ENCODE measurements at places on chromosomes 1 and 21.

DNA sequence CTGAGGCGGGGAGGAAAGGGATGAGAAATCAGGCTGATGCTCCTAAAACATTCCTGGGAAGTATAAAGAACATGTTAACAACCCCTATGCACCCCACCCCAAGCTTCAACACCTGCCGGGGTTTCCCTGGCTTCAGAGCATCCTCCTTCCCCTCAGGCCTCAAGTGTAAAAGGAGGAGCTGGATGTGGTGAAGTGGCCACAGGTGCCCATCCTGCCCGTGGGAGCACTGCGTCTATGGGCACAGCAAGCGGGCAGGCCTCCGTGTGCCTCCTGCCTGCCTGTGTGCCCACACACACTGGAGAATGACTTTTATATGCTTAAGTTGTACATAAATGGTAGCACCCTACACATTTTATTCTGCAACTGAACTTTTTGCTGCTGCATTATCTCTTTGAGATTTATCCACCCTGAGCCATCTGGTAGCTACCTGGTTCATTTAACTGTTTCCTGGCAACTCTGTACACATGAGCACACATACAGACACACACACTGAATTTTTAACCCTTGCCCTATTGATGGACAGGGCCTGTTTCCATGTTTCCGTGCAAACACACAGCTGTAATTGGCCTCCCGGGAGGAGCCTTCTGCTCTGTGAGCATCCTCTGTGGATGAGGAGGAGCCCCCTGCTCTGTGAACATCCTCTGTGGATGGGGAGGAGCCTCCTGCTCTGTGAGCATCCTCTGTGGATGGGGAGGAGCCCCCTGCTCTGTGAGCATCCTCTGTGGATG, 13.4 kb upstream of the FTCD start:
- DNase-seq: no peak

- DNase-seq: no peak
Measured at GRCh38 chr1:46528297-46528955, 23.0 kb downstream of the KNCN start.

DNA sequence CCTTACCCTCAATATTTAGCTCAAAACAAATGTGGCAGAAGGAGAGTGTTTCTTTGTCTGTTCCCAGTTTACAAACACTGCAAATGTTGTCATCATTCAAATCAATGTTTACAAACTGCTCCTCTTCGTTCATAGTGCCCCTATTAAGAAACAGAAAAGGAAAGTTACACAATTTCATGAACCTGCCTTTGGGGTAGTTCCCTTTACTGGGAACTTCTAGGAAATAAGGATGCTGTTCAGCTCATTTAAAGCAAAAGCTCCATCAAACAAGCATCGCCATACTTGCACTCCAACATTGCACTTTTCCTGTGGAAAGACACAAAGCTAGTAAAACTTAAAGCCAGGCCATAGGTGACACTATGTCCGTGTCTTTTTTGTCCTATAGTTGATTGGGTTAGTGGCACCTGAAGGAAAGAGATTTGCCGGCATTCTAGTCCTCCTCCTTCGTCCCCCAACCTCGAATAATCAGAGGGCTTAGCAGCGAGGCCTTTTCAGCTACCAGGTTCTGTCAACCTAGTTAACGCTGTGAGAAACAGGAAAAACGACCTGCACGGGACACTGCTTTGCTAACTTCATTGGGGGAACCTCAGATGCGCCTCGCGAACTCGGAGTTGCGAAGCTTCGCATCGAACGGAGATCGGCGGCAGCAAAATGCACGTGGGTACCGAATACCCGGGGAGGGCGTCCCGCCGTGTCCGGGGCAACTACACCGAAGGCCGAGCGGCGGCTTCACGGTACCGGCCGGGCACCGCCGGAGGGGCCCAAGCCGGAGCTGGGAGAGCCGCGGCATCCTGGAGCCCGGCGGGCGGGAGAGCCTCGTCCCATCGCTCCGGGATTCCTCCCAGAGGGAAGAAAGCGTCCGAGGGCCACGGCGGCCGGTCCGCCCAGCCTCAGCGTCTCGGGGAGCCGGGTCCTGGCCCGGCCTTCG, 706 bp downstream of the C21orf91 start:
- DNase-seq: no peak

GRCh38 chr1:21749109-21749508, 33.8 kb downstream of the USP48 start:
- no peak for DNase-seq

DNA sequence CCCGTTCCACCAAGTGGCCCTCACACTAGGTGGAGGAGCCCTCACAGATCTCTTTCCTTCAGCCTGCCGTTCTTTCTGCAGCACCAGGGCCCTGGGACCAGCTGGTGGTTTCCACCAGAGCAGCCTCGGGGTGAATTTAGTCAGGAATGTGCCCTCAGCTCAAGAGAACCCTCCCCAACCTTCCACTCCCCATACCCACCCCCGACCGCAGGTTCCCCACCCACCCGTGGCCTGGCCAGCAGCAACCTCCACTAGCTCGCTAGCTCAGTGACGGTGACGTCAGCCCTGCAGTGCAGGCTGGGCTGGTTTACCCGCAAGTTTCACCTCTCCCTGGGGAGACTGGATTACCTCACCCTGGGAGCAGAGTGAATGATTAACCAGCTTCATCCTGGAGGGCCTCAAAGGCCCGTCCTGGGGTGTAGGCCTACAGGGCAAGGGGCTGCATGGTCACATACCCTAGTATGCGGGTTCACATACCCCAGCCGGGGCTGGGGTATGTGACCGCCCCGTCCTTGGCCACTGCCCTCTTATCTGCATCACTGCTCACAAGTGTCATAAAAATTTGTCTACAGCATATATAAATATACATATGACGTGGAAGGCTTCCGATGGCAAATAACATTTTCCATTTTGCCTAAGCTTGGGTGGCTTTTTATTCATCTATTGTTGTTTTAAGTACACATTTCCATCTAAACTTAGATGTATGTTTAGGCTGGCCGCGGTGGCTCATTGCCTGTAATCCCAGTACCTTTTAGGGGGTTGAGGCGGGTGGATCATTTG, 24.5 kb downstream of the ELF3 start:
- DNase-seq: no peak

GRCh38 chr1:97243973-97244560, 522.5 kb downstream of the PTBP2 start:
- no peak for DNase-seq

DNA sequence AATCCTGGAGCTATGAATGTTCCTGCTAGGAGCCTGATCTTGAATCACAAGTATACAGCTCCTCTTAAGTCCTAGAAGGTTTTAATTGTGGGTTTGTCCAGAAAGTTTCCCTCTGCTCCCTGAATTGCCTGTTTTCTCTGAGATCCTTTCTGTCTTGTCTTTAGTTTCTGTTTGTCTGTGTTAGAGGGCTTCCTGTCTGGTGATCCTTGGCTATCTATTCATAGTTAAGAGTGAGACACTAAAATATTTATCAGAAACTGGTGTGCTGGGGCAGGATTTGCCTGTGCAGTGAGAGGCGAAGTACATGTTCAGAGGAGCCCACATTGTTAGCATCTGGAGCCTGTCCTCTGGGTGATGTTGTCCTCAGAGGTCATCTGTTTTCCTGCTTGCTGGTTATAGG, 45.4 kb downstream of the ETS2 start:
- no peak for DNase-seq

- DNase-seq: no peak
Measured at GRCh38 chr1:94072840-94073522, 48.0 kb downstream of the ABCA4 start.

- no peak for DNase-seq
Measured at GRCh38 chr1:43147625-43148327, 24.3 kb downstream of the EBNA1BP2 start.

DNA sequence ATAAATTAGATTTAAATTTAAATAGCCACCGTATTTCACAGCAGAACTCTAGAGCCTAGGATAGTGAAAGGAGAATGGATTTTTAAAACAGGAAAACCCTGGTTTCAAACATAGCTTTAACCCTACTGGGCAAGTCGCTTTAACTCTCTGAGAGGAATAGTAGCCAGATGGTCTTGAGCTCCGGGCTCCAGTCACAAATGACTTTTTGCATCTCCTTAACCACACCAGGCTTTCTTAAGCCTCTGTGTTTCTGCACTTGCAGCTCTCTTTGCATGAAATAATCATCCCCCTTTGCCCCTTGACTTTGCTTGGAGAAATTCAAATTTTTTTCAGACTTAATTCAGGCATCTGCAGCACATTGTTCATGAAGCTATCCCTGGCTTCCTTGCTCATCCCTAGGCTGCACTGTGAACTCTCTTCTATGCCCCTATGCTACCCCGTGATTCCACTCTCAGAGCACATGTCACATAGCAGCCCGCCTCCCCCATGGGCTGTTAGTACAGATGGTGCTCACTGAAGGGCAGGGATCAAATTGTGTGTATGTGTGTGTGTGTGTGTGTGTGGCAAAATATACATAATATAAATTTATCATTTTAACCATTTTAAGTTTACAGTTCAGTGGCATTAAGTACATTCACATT, 68.8 kb upstream of the DAB1 start:
- no peak for DNase-seq

GRCh38 chr1:75732703-75733102, 8.2 kb downstream of the ACADM start:
- DNase-seq: no peak

- DNase-seq: no peak
Measured at GRCh38 chr1:213647864-213648650, 339.7 kb upstream of the PROX1 start.

- DNase-seq: no peak
Measured at GRCh38 chr1:91617285-91617765, 116.7 kb downstream of the CDC7 start.

- DNase-seq: no peak
Measured at GRCh38 chr1:205248793-205249601, 21.3 kb downstream of the TMCC2 start.

DNA sequence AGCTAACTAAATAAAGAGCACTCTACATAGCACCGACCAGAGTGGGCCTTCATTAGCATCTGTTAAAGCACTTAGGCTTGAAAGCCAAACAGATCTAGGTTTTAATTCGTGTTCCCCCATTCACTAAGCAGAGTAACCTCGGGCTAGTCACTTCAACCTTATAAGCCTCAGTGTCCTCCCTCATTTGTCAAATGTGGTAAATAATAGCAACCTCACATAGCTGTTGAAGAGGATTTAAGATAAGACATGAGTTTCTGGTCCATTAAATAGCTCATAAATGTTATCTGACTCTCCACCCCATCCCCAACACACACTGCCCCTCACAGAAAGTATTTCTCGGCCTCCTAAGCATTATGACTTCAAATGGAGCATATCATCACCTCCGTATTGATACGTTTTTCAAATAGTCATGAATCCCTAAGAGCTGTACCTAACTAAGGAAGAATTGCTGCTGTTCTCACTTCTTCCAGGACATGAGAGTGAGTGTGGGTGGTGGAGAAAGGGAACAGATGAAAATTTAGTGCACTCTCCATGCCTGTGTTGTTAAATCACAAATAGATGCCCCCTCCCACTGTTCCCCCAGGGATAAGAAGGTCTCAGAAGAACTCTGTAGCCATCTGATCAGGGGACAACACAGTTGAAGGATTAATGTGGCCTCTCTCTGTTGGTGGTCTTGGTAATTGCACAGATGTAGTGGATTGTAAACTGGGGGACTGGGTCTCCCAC, 47.6 kb downstream of the PLPP3 start:
- DNase-seq: no peak

DNA sequence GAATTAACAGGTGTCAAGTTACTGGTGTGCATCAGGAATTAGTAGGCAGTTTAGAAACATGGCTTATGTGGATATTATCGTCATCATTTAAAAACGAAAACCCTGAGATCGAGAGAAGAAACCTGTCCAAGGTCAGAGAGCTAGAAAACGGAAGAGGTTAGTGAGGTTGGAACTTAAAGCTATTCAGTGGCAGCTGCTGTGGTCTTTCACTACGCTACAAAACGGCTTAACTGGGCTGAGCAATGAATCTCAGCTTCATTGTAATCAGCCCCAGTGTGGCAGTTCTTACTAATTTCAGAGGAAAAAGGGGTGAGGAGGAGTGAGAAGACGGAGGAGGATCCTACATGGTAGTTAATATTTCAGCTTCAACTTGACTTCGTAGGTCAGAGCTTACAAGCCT, 77.9 kb downstream of the DAB1 start:
- DNase-seq: no peak

GRCh38 chr1:101924700-101925099, 72.0 kb downstream of the OLFM3 start:
- DNase-seq: no peak

- no peak for DNase-seq
Measured at GRCh38 chr1:39673215-39673614, 1.3 kb upstream of the NT5C1A start.

DNA sequence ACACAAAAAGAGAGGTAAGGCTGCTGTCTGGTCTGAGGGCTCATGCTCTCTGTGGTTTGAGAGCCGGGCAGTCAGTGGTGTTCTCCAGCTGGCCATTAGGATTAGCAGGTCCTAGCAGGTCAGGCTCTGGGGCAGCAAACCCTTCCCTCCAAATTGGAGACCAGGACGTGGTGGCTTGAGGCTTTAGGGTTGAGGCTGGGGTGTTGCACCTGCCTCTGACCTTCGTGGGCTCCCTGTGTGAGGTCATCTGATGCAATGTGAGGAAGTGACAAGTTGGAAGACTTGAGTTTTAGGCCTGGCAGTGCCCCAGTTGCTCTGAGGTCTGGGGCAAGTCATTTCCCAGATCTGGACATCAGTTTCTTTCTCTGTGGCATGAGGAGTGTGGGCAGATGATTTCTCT, 24.4 kb downstream of the SZRD1 start:
- DNase-seq: no peak
